ENCODE measurements at places on chromosomes 7 and 10. TPM values are rescaled to one million over a fixed set of nuclear protein-coding genes. Genes with fewer than 3 reads are reported as not detected.

ZNF655 gene
- 101 TPM for total RNA-seq

PRKAR1B gene
- total RNA-seq, result 40.8 TPM

ATG9B gene
- total RNA-seq, result 0.70 TPM

PNLIPRP3 gene
- total RNA-seq, result not detected

LIPK gene
- total RNA-seq, result not detected

All from metanephros (tissue), 2 donors.